ENCODE measurements at places on chromosomes 1 and 21. TPM values are rescaled to one million over a fixed set of nuclear protein-coding genes. Genes with fewer than 3 reads are reported as not detected.

GRCh38 chr1:109790329-109790728 is 26.6 kb upstream of the EPS8L3 start:
- no peak for DNase-seq

- no peak for DNase-seq
Measured at GRCh38 chr1:114154963-114155322, 1.3 kb upstream of the SYT6 start.

- DNase-seq, result no peak
Measured at GRCh38 chr21:25960402-25960801, 210.2 kb downstream of the APP start.

ZNF648 gene
- total RNA-seq, result 0.84 TPM

DNA sequence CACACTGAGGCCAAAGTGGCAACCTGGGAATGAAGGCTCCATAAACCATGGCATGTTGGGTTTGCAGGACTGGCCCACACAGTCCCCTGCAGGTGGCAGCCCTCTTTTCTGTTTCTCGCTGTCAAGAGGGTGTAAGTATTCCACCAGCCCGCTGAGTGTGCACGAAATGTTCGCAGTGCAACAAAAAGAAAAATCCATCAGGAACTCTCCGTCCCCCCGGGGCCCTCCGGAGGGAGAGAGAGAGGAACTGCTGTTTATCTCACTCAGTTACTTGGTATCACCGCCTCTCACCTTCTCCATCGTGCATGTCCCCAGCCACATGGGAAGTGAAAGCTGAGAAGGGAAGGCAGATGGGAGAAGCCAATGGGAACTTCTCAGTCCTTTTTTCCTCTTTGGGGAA is 38.3 kb downstream of the NCF2 start:
- DNase-seq, result no peak

- DNase-seq, result no peak
Measured at GRCh38 chr1:243407284-243408018, 151.6 kb downstream of the SDCCAG8 start.

PLA2G2C gene
- not detected for total RNA-seq

- no peak for DNase-seq
Measured at GRCh38 chr21:16608209-16608830, 878.5 kb downstream of the USP25 start.

F13B gene
- total RNA-seq, result not detected

PRR9 gene
- not detected for total RNA-seq

MYOM3 gene
- total RNA-seq, result 0.20 TPM

Measured in tibial nerve (tissue), 4 donors.